ENCODE measurements at places on chromosomes 13 and 19.

DNA sequence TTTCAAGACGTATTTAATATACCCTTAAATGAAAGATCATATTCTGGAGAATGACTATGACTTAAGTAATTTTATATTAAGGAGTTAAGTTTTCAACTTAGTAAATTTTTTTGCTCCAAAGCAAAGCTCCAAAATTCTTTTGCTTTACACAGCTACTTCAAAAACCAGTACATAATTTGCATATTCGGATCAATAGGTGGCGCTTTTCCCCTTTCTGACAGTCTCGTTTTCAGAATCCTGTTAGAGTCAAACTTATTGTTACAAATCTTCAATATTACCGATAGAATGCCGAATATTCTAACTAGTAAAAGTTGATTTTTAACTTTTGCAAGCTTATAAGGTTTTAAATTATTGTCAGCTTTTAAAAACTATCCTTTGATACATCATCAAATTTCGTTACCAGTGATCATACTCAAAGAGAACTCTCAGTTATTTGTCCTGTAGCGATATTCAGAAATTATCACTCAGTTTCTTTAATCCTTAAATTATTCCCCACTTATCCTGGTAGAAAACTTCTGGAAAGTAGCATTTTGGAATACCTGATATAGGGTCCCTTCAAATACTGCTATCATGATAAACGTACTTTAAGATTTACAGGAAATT, 852.7 kb upstream of the KLHL1 start:
- DNase-seq, result no peak

GRCh38 chr19:38006361-38007045, 99.5 kb downstream of the SIPA1L3 start:
- no peak for DNase-seq

DNA sequence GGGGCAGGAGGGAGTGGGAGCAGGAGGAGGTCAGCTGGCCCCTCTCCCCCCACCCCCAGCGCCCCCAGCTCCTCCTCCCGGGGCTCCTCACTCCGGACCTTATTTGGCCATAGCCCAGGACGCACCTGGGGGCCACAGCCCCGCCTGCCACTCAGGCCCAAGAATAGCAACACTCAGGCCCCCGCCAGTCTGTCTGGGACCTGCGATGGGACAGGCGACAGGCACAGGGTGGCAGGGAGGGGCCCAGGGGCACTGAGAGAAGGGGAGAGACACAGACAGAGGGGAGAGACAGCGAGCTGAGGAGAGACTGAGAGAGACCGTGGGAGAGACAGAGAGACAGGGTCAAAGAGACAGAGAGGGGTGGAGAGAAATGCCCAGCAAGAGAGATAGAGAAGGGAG, 10.2 kb downstream of the JOSD2 start:
- DNase-seq, result no peak

DNA sequence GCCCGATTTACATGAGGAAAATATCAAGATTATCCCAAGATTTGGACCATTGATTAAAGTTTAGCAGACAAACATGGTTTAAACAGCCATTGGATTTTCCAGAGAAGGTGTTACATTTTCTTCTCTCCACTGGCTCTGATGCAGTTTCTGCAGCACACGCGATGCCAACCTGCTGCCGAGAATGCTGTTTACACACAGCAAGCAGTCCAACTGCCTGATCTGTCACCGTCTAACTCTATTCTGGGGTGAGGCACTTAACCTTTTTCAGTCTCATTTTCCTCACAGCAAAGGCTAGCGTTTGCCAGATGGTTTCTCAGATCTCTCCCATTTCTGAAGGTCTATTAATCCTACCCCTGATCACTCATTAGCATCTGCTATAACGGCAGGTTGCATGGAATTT, 763.5 kb upstream of the GPC6 start:
- no peak for DNase-seq

DNA sequence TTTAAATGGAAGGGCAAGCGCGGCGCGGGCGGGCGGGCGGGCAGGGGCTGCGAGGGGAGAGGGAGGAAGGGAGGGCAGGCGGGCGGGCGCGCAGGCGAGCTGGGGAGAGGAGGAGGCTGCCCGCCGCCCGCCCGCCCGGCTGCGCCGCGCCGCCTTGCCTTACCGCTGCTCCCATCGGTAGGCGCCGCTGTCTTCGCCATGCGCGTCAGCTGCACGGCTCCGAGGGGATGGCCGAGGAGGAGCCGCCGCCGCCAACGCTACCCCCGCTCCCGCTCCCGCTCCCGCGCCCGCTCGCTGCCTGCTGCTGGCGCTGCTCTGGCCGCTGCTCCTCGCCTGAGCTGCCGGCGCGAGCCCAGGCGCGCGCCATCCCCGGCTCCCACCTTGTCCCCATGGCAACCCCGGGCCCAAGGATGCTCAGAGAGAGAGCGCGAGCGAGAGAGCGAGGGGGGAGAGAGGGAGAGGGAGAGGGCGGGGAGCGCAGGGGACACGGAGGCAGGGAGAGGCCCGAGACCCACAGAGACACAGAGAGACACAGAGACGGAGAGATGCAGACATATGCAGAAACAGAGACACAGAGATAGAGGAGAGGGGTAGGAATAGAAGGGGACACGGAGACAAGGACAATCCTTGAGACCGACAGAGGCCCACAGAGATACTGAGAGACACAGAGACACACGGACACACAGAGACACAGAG, 40.3 kb downstream of the DEDD2 start:
- DNase-seq, result no peak

- no peak for DNase-seq
Measured at GRCh38 chr13:46490129-46490528, 62.8 kb upstream of the LRCH1 start.

GRCh38 chr19:35351411-35352176, 3.9 kb downstream of the FFAR1 start:
- DNase-seq, result no peak

GRCh38 chr13:73924607-73925006, 209.6 kb downstream of the KLF12 start:
- DNase-seq, result no peak
